ENCODE measurements at places on chromosomes 3 and 15.

GRCh38 chr15:58966698-58967097 lies 20.8 kb upstream of the RNF111 start:
- DNase-seq: no peak

GRCh38 chr3:5297895-5298294 lies 110.4 kb downstream of the EDEM1 start:
- DNase-seq: no peak

DNA sequence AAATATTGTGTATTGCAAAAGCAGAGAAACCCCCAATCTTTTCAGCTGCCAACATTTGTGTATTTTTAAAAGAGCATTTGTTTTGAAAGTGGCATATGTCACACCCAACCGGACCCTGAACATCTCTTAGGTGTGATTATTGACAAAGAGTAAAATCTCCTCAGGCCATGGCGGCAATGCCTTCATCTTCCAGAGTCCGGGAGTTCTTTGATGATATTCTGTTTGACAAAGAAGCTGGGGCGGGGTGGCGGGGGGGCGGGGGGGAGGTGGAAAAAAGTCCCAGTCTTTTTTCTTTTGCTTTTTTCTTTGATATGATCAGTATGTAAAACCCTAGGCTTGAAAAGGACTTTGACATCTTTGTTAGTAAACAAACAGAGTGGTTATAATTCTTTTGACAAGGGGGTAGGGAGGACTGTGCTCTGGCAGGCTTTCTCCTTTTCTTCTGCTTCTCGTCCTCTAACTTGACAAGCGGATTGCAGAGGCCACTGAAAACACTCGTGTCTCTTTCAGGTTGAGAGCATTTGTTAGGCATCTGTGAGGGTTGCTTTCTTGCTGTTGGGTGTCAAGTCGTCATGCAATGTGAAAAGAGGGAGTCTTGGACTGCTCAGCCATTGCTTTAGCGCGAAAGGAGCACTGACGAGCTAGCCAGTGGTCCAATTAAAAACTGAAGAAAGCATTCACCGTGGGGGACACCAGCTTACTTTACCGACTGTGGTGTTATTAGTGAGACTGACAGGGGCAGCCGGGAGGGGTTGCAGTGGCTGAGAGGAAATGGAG lies 243.2 kb downstream of the NSUN3 start:
- DNase-seq: no peak

DNA sequence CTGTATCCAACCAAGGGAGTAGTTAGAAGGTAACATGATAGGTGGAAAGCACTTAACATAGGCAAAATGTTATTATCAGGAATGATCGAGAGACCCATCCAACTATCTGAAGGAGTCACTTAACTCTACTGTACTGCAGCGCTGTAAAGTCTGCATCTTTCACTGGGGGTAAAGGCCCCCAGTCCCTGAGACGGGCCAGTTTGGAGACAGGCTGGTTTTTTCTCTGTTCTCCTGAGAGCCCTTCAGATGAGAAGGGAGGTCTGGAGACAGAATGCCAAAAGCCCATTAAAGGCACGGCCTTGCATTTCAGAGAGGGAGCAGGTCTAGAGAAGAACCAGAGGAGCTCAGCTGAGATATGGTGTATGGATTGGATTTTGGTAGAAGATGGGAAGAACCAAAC lies 71.3 kb upstream of the CGNL1 start:
- DNase-seq: no peak

- DNase-seq: no peak
Observed at GRCh38 chr15:22806664-22807063, 20.2 kb downstream of the NIPA1 start.

- DNase-seq: no peak
Observed at GRCh38 chr3:24359645-24360462, 134.8 kb downstream of the THRB start.

DNA sequence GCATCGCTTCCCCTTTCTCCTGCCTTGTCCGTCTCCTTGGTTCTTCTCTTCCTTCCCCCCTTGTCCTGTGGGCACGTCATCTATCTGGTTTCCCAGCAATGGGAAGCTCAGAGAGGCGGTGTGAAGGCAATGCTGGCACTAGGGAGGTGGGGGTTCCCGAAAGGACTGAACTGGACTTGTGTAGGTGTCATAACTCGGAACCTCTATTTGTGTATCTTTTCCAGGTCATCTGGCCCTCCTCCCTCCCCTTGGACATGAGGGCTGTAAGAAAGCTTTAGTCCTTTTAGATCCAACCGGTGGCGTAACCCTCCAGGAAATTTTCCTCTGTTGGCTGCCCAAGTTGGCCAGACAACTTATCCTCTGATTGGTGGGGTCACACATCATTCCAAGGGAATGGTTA lies 231.5 kb upstream of the TLE3 start:
- no peak for DNase-seq

DNA sequence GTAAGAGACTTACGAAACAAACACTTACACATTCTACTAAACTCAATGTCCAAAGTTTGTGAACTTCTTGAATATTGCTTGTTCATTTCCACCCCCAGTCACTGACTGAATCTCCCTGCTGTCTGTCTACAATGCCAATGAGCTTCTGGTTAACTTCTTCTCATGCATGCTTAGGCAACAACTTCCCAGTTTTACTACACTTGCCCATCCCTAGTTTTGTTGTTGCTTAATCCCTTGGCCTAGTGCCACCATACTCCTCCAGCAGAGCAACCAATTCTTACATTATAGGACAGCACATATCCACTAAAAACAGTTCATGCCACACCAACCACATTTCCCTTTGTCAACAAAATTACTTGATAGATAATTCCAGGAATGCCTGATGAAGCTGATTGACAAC lies 40.9 kb upstream of the CCR2 start:
- no peak for DNase-seq

DNA sequence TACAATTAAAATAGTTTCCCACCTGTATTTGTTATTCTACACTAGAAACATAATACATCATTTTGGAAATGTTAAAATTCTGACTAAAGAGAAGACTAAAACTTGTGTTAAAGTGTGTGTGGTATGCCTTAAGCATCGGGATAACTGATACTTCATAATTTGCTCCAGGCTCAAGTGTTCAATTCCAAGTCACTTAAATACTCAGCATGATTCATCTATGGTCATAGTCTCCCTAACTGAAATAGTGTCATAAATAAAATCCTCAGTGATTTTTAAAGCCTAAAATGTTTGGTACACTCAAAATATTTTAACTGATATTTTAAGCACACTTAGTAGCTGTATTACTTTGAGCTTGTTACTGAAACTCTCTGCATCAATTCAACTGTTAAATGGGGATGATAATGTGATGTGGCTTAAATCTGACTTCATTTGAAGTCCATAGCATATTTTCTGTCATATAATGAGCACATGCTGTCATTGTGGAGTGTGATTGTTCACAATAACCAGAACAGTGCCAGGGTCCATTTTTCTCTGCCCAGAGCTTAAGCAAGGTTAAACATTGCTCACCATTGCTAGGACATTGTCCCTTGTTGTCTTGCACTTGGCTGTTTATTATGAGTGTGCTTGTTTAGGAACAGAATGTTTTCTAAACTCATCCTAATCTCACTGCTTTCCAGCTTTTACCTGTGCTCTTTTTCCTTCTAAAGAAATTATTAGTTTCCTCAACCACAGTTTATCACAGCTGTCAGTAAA lies 122.2 kb downstream of the KLHL25 start:
- no peak for DNase-seq

- no peak for DNase-seq
Observed at GRCh38 chr3:79810581-79810980, 42.8 kb upstream of the ROBO1 start.

GRCh38 chr3:65210026-65210814 lies 522.4 kb upstream of the ADAMTS9 start:
- no peak for DNase-seq

DNA sequence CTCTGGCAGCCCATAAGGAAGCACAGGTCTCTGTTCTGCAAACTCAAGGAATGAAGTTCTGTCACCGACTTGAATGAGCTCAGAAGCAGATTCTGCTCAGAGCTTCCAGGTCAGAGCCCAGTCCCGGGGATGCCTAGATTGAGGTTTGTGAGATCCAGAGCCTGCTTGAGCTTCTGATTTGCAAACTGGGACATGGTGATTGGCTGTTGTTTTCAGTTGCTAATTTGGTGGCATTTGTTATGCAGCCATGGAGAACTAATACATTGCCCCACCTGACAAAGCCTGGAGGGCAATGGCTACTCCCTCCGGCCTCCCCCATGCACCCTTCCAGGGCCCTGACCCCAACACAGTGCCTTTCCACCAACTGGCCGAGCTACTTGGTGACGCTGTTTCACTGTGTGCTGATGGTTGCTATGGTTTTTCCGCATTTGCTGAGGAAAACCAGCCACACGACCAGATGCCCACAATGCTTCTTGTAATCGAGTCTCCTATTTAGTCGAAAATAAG lies 379.5 kb upstream of the ATP10A start:
- DNase-seq: no peak

DNA sequence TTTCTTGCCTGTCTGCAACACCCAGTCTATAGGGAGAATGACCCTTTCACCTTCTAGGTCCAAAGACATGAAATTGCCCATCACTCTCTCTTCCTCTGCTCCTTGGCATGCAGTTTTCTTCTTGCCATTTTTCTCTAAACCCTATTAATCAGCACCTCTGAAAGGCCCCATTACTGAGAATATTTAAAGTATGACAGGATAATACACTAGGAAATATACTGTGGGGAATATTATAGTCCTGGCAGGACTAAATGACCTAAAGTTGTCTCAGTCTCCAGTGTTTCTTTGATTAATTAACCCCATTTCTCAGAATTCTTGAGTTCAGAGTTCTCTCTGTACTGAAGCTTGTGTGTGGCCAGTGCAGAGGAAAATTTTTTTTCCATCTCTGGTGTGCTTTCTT lies 730.7 kb downstream of the AGBL1 start:
- DNase-seq: no peak

DNA sequence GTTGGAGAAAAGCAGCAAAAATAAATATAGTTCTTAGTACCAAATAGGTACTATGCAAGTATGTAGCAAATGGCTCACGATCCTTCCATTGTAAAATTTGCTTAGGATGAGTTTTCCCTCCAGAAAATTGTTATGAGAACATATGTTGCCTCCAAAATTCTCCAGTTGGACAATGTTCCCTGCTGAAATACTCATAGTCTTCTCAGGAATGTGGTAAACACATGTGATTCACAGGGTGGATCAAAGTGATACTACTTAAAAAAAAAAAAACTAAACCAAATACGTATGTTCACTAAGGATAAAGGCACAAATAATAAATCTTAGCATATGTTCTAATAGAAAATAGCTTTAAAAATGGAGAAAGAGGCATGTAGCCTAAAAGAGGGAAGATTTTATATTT lies 84.3 kb upstream of the ZNF385D start:
- no peak for DNase-seq

DNA sequence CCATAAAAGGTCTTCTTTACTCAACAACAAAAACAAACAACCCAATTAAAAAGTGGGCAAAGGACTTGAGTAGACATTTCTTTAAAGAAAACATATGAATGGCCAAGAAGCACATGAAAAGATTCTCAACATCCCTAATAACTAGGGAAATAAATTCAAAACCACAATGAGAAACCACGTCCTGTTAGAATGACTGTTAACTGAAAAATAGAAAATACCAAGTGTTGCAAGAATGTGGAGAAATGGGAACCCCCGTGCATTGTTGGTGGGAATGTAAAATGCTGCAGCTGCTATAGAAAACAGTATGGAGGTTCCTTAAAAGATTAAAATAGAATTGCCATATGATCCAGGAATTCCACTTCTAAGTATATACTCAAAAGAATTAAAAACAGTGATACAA lies 34.8 kb downstream of the NMNAT3 start:
- no peak for DNase-seq

GRCh38 chr3:132637590-132637989 lies 22.0 kb downstream of the ACAD11 start:
- no peak for DNase-seq

GRCh38 chr3:144809380-144809779 lies 837.8 kb downstream of the DIPK2A start:
- DNase-seq: no peak

DNA sequence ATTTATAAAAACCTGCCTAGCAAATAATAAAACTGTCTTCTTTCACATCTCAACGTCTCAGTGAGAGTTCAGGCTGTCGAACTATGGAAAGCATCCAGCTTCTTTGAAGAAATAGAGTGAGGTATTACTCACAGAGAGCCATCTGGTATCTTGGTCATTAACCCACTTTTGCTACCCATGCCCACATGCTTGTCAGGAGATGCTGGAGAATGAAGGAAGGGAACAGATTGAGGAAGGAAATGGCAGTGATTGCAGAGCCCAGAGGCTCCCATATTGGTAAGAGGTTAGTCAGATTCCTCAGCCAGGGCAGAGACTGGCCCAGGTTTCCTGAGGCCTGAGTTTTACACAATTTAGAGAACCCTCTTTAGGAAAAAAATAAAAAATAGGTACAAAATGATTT lies 119.1 kb downstream of the B3GALNT1 start:
- DNase-seq: no peak

DNA sequence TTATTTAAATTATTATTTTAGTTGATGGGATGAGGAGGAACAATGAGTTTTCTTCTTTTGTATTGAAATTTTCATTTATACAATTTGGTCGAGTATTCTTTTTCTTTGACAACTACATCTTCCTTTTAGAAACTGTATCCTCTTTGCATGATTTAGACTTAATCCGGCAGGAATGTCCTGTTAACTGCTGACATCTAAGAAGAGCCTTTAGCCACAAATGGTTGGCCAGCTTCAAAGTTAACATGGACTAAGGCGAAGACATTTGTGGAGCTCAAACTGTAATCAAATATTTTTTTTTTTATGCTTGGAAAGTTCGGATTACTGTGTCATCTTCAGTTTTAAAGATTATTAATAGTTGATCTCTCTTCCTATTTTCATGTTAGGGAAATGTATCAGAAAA lies 43.2 kb downstream of the RIOX2 start:
- DNase-seq: no peak

DNA sequence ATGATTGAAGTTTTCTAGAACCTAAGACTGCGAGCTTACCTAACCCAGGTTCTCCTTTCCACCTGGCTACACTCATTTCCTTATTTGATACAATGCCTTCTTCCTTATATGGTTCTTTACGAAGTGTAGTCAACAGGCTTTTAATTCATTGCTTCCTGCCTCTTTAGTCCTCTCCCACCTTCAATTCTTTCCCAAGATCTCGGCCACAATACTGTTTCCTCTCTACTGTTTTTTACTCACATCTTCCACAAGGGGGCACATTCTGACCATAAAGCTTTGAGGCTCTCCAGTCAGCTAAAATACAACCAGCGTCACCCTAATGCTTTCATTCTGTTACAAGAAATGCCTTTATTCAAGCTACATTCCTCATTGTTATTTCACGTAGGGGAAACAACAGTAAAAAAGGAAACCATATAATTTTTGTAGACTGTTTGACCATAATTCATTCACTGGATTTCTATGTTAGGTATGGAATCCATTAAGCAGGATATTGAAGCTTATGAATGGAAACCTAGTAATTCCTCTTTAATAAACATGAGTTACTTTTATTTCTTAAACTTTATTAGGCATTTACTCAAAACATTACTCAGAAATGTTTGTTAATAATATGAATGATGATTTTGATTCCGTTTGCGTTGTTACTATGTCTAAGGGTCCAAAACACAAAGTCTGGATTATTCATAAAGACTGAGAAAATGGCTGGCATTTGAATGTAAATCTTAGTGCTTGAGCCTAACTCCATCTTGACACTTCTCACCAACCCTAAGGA lies 29.5 kb upstream of the VEPH1 start:
- DNase-seq: no peak

- no peak for DNase-seq
Observed at GRCh38 chr15:84082739-84083138, 152.8 kb upstream of the GOLGA6L4 start.

- no peak for DNase-seq
Observed at GRCh38 chr15:76198456-76199105, 112.7 kb downstream of the ETFA start.

Measured in activated CD8-positive, alpha-beta memory T cell treated with anti-CD3 and anti-CD28 coated beads for 1 hour (primary cell).